Retina (tissue), 1 donor: ENCODE measurements at places on chromosomes 6 and 20.

GRCh38 chr6:47016261-47016660 lies 25.9 kb downstream of the ADGRF1 start:
- peak; percentile 50 for DNase-seq

DNA sequence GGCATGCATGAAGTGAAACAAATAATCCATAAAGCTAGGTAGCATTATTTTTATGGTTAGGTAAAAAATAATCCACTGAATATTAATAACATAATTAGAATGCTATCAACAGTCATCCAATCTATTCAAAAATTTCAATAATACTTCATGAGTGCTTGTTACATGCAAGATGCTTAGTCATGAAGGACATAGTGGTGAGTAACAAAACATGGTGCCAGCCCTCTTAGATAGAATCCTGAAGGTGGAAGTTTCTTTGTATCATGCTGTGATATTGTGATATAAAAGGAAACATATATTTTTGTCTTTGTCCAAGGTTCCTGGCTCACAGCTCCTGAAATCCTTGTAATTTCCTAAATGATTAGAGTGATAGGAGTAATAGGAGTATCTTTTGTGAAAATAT lies 14.9 kb downstream of the RCAN2 start:
- DNase-seq = no peak

- DNase-seq = no peak
These were observed 11.9 kb downstream of the ZNF335 start for GRCh38 chr20:45959956-45960630.

GRCh38 chr6:43992783-43993644 lies 134.2 kb downstream of the MRPL14 start:
- DNase-seq = no peak

- peak; percentile 72 for DNase-seq
These were observed at the start of gene ECT2L for GRCh38 chr6:138795809-138796603. TSS of gene ECT2L (plus strand) at chr6:138796087. CDS start at chr6:138813275, 17,188 bp downstream.

DNA sequence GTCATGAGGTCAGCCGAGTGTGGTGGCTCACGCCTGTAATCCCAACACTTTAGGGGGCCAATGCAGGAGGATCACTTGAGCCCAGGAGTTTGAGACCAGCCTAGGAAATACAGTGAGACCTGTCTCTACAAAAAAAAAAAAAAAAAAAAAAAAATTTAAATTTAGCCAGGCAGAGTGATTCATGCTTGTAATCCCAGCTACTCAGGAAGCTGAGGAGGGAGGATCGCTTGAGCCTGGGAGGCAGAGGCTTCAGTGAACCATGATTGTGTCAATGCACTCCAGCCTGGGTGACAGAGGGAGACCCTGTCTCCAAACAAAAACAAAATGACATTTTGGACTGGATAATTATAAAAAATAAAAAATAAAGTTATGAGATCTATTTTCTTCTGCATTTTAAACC lies 56.2 kb downstream of the ADGRF1 start:
- no peak for DNase-seq

- no peak for DNase-seq
These were observed 45.1 kb downstream of the CEP85L start for GRCh38 chr6:118606268-118606667.
